ENCODE measurements at places on chromosomes 6 and 20. TPM values are rescaled to one million over a fixed set of nuclear protein-coding genes. Genes with fewer than 3 reads are reported as not detected.

The RSPH9 gene
- polyA plus RNA-seq, result 1.2 TPM

The MUC21 gene
- polyA plus RNA-seq, result not detected

The TREML1 gene
- not detected for polyA plus RNA-seq

The SMLR1 gene
- polyA plus RNA-seq, result 0.05 TPM

The C6orf52 gene
- 1.7 TPM for polyA plus RNA-seq

The HLA-DRB5 gene
- 1.5 TPM for polyA plus RNA-seq

The C2 gene
- polyA plus RNA-seq, result 21.2 TPM

The ALDH5A1 gene
- polyA plus RNA-seq, result 7.9 TPM

The EZR gene
- not detected for polyA plus RNA-seq

GRCh38 chr6:54320871-54321270, 12.6 kb downstream of the TINAG start:
- no peak for DNase-seq

DNA sequence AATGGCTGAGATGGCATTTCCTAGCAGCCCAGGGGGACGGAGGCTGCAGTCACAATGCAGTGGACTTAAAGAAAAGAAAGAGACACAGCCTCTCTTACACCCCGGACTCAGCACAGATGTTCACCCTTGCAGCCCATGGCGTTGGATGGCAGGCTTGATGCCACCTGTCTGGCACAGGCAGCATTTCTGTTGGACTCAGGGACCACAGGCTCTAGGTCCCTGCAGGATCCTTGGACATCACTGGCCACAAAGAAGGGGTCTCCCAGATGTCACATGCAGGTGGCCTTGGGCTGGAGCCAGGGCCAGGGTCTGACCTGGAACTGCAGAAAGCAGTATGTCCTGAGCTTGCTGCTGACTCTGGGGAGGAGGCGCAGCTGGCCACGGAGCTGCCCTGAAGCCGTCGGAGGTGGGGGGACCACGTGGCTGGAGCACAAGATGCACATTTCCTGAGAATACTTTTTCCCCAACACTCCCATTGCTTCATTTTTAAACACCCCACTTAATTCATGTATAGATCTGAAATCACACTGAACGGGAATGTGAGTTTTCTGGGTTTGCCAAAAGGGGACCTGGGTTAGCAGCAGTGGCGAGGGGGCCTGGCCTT, 102.3 kb upstream of the SULF2 start:
- DNase-seq, result no peak

- DNase-seq, result no peak
These were observed 10.5 kb upstream of the EPB41L2 start for GRCh38 chr6:131073577-131073976.

DNA sequence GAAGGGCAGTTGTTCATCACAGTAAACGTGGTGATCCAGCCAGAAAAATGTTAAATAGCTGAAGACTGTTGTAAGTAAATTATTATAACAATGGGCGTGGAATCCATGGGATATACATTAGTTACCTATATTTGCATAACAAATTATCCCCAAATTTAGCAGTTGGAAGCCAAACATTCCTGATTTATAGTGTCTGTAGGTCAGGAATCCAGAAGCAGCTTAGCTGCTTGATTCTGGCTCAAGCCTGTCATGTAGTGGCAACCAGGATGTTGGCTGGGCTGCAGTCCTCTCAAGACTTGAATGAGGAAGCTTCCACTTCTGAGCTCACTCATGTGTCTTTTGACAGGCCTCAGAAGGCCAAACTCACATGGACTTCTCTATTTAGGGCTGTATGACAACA, 6.9 kb upstream of the ADGRB3 start:
- no peak for DNase-seq

DNA sequence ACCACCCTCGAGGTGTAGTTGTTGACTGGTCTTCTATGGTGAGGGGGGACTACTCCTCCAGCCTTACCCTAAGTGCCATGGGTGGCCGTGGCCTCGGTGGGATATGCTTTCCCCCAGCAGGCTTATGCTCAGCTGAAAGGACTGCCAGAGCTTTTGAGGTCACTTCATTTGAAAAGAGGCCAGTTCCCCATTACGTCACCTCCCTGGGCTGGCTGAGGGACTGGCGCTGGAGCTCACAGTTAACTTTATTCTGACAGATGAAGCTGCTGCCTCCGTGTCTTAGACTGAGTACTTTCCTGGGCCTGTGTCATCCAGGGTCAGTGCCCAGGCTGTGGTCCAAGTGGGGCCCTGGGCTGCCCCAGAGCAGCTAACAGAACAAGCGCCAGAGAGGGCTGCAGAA, 42.8 kb upstream of the PCMTD2 start:
- peak; percentile 79 for DNase-seq

DNA sequence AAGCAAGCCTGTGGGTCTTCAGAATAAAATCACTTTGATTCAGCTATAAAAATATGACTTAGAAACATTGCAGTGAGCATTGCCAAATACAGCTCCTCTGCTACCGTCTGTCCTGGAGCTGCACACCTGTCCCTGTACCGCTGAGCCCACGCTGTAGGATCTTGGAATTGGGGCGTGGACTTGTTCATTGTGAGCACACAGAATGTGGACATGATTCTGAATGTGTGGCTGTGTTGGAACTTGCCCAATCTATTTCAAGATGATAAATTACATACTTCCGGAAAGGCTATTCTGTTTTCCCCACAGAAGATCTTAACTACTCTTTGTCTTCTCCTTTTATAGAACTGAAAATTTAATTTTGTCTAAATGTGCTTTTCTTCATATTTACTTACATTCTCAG, 107.3 kb downstream of the UST start:
- DNase-seq, result no peak

GRCh38 chr6:143620447-143620846, 57.3 kb upstream of the PHACTR2 start:
- DNase-seq, result no peak

DNA sequence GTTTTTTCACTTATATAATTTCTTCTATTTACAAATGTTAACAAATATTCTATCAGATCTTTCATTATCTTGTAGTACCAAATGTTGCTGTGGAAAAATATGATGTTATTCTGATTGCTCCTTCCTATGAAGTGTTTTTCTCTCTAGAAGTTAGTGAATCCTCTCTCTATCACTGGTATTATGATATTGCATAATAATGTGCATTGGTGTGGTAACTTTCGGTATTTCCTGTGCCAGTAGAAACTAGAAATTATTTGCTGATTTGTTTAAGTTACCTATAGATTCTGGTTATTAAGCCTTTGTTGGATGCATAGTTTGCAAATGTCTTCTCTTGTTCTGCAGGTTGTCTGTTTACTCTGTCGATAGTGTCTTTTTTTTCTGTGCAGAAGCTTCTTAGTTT, 342.5 kb downstream of the CENPW start:
- no peak for DNase-seq

DNA sequence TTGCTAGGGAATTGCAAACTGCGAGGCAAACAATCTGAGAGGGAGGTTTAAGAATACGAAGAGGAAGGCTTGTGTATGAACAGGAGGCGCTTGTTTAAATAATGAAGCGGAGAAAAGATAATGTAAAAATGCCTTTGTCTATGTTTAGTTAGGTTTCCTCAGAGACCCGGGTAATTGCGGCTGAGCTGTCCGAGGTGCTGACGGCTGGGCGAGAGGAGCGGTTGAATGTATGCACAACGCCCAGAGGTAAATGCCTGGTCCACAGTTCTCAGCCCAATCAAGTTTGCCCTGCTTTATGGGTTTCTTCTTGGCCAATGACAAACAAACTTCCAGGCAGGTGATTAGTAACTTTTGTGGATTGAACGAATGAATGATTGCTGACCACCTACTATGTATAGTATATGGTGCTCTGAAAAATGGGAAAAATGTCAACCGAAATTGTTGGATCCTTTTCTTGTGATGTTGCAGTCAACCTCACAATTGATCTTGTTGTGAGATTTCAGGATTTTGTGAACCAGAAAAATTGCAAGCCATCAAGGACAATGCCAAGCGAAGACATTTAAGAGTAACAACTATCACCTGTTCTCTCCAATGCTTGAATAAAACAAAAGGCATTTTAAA, 38.3 kb upstream of the SLC32A1 start:
- DNase-seq, result peak; percentile 63

- no peak for DNase-seq
These were observed 16.6 kb downstream of the VSTM2L start for GRCh38 chr20:37919389-37920040.

- DNase-seq, result no peak
These were observed 14.0 kb upstream of the CST9L start for GRCh38 chr20:23582293-23582692.

DNA sequence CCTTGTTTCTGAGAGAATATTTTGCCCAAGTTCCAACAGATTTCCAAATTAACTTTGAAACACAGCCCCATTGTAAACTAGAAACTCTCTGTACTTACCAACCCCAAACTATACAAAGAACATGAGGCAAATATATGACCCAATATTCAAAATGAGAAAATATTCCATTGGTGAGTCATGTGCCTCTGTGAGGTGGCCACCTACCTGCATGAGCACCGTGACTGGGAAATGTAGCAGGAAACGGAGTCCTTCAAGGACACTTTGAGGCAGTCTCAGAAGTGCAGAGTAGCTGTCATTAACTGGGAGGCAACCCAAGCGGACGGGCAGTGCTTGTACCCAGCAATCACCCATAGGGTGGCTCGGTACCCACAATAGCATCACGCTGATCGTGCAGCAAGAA, 335.5 kb upstream of the NOX3 start:
- DNase-seq, result no peak

GRCh38 chr20:59253779-59254319, 46.6 kb upstream of the EDN3 start:
- DNase-seq, result no peak

GRCh38 chr6:56927538-56928453, 27.1 kb upstream of the BEND6 start:
- no peak for DNase-seq

DNA sequence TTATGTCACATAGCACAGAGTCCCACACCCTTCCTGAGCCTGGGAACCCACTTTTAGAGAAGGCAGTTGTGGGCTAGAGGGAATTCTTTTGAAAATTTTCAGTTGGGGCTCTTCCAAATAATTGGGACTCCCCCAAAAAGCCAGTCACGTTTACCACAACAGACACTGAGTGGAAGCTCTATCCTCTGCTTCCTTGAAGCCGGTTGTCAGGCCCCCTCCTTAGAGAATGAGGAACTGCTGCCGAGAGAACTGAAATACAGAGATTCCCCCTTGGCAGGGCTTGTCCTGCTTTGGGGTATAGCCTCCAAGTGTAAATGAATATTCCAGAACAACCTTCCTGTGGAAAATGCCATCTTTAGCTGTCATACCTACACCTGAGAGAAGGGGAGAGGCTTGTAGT, 2.7 kb upstream of the JAG1 start:
- DNase-seq, result no peak

DNA sequence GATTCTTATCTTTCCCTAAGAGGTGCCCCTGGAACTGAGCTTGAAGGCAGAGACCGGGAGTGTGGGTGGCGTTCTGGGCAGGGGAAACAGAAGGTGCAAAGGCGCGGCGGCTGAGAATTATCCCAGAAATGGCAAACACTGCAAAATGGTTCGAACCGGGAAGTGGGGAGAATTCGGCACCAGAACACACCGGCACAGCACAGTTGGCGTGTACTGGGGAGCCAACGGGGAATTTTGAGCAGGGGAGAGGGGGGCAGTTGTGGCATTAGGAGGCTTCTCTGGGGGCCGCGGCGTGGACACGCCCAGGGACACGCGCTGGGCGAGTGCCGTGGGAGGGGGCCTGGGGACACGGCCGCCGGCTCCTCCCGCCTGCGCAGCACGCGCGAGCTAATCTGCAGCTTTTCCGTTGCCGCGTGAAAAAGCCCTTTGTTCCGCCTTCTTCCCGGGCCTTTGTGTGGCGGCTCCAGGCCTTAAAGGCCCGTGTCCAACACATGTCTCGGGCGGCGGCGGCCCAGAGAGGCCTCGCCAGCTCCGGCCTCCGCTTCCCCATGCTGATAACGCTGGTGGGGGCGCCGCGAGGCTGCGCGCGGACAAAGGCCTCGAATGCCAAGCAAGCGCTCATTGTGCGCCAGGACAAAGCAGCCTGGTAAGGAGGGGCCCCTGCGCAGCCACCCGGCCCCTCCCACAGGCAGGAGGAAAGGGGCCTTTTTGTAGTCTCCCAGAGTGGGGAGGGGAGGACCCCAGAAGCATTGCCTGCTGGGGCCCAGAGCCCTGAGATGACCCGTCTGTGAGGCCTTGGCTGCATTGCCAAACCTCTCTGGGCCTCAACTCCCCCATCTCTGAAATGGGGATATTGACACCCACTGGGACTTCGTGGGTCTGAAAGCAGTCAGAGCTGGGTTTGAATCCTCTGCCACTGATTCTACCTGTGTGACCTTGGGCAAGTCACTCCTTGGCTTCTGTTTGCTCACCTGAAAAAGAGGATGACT, 82.8 kb downstream of the CD40 start:
- no peak for DNase-seq

- peak; percentile 73 for DNase-seq
These were observed 538 bp upstream of the GRM1 start for GRCh38 chr6:146028252-146028795.

Measured in muscle of arm (tissue), 14 donors.